ENCODE measurements at places on chromosomes 7 and 10. TPM values are rescaled to one million over a fixed set of nuclear protein-coding genes. Genes with fewer than 3 reads are reported as not detected.

SPDYE5 gene
- not detected for total RNA-seq

SOSTDC1 gene
- total RNA-seq, result 5.8 TPM

DPY19L1 gene
- total RNA-seq, result 6.8 TPM

DNA sequence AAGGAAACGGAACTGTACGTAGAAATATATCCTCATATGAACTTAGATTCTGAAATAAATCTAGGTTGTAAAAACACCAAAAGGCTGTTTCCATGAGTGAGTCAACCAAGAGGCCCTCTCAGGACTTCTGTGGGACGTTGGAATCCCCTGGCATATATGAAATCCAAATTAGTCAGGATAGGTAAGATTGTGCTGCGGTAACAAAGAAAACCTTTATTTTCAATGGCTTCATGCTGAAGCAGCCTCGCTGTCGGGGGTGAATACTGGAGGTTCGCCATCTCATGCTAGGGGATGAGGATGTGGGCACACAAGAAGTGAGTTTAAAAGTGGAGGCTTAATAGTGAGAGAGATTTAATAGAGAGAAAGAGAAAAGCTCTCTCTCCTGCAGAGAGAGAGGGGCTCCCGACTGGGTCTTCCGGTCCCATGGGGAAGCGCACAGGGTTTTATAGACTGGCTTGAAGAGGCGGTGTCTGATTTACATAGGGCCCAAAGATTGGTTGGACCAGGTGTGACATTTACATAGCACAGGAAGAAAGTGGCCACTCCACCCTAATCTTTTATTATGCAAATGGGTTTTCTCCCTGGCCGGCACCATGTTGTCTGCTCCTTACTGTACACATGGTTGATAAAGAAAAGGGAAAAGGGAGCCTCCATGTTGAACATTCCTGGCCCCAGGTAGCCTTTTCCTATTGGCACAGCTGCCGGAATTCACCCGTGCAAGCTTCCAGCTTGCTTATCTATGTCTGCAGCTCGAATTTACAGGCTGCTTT is 52.3 kb upstream of the SEPHS1 start:
- no peak overlapping the region for H3K27ac ChIP-seq
- no peak for DNase-seq
- no peaks in the 10 kb centered on the region for H3K4me1 ChIP-seq
- H3K27me3 ChIP-seq, result no peaks in the 10 kb centered on the region
- no peaks in the 10 kb centered on the region for H3K36me3 ChIP-seq

GRCh38 chr7:143418681-143419458 is 10.2 kb upstream of the EPHA1 start:
- DNase-seq, result no peak
- no peak overlapping the region for H3K27ac ChIP-seq
- no peak overlapping the region for H3K4me3 ChIP-seq
- no peaks in the 10 kb centered on the region for H3K4me1 ChIP-seq
- H3K36me3 ChIP-seq, result no peaks in the 10 kb centered on the region

- H3K27ac ChIP-seq, result no peak overlapping the region
- no peak overlapping the region for H3K4me3 ChIP-seq
- H3K36me3 ChIP-seq, result no peaks in the 10 kb centered on the region
- DNase-seq, result no peak
- no peaks in the 10 kb centered on the region for H3K27me3 ChIP-seq
- H3K4me1 ChIP-seq, result no peaks in the 10 kb centered on the region
Observed at GRCh38 chr7:132354527-132354926, 221.7 kb downstream of the PLXNA4 start.

GRCh38 chr10:108500396-108500795 is 1335.9 kb upstream of the SORCS1 start:
- DNase-seq, result no peak
- no peak overlapping the region for H3K4me3 ChIP-seq
- H3K4me1 ChIP-seq, result no peaks in the 10 kb centered on the region

DNA sequence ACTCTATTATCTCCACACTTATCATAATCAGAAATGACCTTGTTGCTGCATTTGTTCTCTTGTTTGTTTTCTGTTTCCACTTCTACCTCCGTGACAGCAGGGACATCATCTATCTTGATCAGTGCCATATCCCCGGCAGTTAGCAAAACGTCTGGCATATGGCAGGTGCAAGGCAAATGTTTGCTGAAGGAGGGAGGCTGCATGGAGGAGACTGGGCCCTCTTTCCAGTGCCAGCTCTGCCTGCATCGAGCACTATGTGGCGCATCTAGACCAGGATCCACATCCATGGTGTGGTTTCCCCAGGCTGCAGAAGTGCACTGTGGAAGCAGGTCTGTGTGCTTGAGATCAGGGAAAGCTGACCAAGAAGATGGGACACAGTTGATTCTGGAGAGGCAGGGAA is 181.2 kb downstream of the KCNMA1 start:
- H3K27me3 ChIP-seq, result no peaks in the 10 kb centered on the region
- no peaks in the 10 kb centered on the region for H3K4me1 ChIP-seq
- no peak overlapping the region for H3K4me3 ChIP-seq
- H3K27ac ChIP-seq, result no peak overlapping the region
- no peaks in the 10 kb centered on the region for H3K36me3 ChIP-seq
- DNase-seq, result no peak

DNA sequence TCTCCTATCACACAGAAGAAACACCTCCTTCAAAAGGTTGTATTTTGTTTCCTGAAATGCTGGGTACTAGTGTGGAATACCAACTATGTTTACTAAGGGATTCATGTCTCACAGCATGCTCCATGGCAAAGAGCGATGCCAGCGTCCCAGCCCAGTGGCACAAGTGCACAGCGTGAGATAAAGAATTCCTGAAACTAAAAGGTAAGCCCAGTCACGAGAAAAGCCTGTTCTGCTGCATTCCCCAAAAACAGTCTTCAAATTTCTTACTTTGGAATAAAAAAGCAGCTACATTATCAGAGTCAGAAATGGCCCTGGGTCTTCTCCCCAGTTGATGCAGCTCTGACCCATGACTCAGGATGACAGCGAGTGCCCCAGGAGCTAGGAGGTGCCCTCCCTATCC is 53.1 kb upstream of the DDC start:
- H3K27ac ChIP-seq, result no peak overlapping the region
- no peaks in the 10 kb centered on the region for H3K27me3 ChIP-seq
- H3K4me3 ChIP-seq, result no peak overlapping the region
- DNase-seq, result no peak

GRCh38 chr10:13700473-13701144 is 113.8 kb downstream of the PRPF18 start:
- no peak overlapping the region for H3K27ac ChIP-seq
- H3K4me3 ChIP-seq, result no peak overlapping the region
- H3K36me3 ChIP-seq, result no peaks in the 10 kb centered on the region
- no peaks in the 10 kb centered on the region for H3K27me3 ChIP-seq
- DNase-seq, result no peak

DNA sequence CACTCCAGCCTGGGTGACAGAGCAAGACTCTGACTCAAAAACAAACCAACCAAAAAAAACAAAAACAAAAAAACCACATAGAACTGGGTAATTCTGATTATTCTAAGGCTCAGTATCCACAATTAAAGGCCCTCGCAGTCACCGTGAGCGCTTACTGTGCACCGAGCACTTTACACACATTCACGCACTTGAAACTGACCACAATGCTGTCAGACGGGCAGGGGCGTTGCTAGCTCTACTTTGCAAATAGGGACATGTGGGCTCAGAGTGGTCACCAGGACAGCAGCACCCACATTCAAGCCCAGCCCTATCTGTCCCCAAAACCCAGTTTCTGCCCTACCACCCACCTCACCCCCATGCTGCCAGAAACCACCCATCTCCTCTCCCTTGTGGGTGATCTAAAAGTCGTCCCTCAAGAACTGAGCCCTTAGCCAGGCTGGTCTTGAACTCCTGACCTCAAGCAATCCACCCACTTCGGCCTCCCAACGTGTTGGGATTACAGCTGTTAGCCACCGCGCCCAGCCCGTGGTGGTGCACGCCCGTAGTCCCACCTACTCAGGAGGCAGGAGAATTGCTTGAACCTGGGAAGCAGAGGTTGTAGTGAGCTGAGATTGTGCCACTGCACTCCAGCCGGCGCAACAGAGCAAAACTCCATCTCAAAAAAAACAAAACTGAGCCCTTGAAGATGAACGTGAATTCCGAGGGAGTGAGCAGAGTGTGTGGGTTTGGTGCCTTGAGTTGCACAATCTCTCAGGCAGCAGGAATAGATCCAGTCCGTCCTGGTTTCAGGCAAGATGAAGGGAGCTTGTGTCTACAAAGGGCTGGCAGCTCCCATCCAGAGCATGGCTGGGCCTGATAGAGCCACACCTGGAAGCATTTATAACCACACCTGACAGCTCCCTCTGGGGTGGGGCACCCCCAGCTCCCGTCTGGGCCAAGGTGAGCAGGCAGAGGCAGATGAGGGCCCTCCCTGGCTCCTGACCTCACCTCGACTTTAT is 5.4 kb upstream of the HSPB1 start:
- peak overlapping the region; percentile 91 for H3K27ac ChIP-seq
- H3K27me3 ChIP-seq, result no peaks in the 10 kb centered on the region
- no peaks in the 10 kb centered on the region for H3K36me3 ChIP-seq
- peak; percentile 84 for DNase-seq

DNA sequence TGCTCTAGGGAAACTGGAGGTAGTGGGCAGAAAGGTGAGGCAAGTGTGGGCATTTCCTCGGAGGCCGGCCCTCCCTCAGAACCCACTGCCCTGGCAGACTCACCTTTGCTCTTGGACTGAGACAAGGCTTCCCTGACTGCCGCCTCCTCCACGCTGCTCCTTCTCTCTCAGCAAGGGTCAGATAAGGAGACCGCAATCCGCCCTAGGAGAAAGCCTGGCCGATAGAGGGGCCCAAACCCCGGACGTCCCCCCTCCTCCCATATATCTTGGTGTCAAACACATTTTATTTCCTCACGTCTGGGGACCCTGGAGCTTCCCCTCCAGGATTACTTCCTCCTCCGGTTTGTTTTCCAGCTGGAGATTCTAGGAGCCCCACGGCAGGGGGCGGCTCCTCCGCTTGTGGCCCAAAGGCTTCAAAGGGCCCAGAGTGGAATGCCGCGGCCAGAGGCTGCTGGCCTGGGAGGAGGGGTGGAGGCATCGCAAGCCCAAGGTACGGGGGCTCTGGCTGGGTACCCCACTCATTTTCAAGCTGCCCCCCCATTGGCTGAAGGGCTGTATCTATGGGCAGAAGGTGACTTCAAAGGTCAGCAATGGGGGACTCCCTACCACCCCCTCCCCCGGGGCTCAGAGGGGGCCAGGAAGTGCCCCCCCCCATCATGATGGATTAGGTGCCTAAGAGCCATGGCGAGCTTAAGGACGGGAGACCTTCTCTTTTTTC is 31.7 kb upstream of the LBX1 start:
- no peak for DNase-seq
- no peaks in the 10 kb centered on the region for H3K27me3 ChIP-seq
- no peak overlapping the region for H3K27ac ChIP-seq
- H3K4me1 ChIP-seq, result no peaks in the 10 kb centered on the region
- no peak overlapping the region for H3K4me3 ChIP-seq

GRCh38 chr7:12623885-12624498 is 53.5 kb downstream of the SCIN start:
- no peaks in the 10 kb centered on the region for H3K27me3 ChIP-seq
- no peaks in the 10 kb centered on the region for H3K4me1 ChIP-seq
- DNase-seq, result no peak
- H3K36me3 ChIP-seq, result no peaks in the 10 kb centered on the region
- no peak overlapping the region for H3K4me3 ChIP-seq

GRCh38 chr7:157112706-157113105 is 26.0 kb upstream of the UBE3C start:
- H3K27me3 ChIP-seq, result no peaks in the 10 kb centered on the region
- no peaks in the 10 kb centered on the region for H3K36me3 ChIP-seq
- no peak overlapping the region for H3K4me3 ChIP-seq
- DNase-seq, result no peak
- H3K4me1 ChIP-seq, result no peaks in the 10 kb centered on the region

DNA sequence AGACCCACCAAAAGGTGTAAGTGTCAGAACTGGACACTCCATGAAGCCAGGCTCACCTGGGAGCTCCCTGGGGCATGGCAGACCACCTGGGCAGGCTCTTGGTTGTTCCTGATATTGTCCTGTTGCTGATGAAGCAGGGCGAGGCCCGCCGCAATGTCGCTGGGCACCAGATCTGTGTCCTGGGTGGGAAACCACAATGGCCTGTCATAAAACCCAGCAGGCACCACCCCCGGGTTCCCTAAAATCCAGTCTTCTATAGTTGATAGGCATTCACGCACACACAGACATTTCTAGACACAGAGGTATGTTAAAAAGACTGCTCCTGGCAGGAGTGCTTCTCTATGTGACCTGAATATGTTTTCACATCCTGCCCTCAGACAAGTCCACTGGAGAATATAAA is 15.0 kb downstream of the DAGLB start:
- no peak overlapping the region for H3K27ac ChIP-seq
- DNase-seq, result no peak
- no peak overlapping the region for H3K4me3 ChIP-seq
- H3K4me1 ChIP-seq, result peaks cover 4% of the 10 kb centered on the region

- H3K27me3 ChIP-seq, result no peaks in the 10 kb centered on the region
- no peaks in the 10 kb centered on the region for H3K4me1 ChIP-seq
- no peaks in the 10 kb centered on the region for H3K36me3 ChIP-seq
- H3K27ac ChIP-seq, result no peak overlapping the region
- no peak overlapping the region for H3K4me3 ChIP-seq
- no peak for DNase-seq
Observed at GRCh38 chr10:8065651-8066050, 11.2 kb downstream of the GATA3 start.

- no peaks in the 10 kb centered on the region for H3K36me3 ChIP-seq
- no peak overlapping the region for H3K27ac ChIP-seq
- DNase-seq, result no peak
- H3K4me3 ChIP-seq, result no peak overlapping the region
Observed at GRCh38 chr7:41915871-41916270, 213.0 kb upstream of the INHBA start.

DNA sequence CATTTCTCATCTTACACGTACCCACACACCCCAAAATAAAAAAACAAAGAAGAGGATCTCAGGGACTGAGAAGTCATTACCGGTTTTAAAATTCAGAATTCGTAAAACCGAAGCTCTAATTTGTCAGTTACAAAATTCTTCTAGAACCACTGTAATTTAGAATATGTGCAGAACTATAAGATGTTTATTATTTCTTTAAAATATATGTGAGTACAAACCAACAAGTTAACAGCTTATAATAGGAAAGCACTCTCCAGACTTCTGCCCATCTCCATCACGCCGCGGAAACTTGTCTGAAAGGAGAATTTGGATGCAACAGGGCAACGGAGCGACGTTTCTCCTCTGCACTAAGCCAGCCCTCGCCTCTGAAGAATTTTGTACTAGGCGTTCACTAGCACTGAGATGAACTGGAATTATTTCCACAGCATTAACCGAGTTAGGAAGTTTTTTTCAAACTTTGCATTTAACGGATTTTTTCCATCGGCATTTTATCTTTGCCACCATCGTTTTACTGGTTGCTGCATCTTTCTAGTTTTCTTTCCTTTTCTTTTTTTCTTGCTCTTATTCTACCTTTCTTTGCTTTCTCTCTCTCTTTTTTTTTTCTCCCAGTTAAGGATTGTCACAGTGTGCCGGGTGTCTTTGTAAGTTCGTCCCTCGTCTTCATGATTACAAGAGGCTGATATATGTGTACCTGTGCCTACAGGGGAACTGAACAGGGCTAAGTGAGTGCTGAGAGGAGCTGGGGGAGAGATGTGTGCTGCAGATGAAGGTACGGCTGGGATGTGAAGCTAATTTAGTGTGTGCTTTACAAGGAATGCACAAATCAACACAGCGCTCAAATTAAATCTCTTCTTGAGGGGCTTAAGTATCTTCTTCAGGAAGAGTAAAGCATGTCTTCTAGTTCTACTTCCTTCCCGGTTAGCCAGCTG is 295.9 kb upstream of the NFE2L3 start:
- H3K27me3 ChIP-seq, result peaks cover 34% of the 10 kb centered on the region
- no peaks in the 10 kb centered on the region for H3K36me3 ChIP-seq

GRCh38 chr7:37709631-37710509 is 26.3 kb downstream of the GPR141 start:
- H3K4me3 ChIP-seq, result no peak overlapping the region
- H3K27me3 ChIP-seq, result no peaks in the 10 kb centered on the region
- no peaks in the 10 kb centered on the region for H3K36me3 ChIP-seq
- H3K4me1 ChIP-seq, result no peaks in the 10 kb centered on the region
- DNase-seq, result no peak
